ENCODE measurements at places on chromosomes 3 and 15. TPM values are rescaled to one million over a fixed set of nuclear protein-coding genes. Genes with fewer than 3 reads are reported as not detected.
A peak's percentile ranks its signal among the peaks of the same experiment; 100 is the strongest.

- no peak for DNase-seq
These were observed 72.0 kb upstream of the MAP4 start for GRCh38 chr3:48088056-48088748.

GRCh38 chr15:53472883-53473282 lies 286.6 kb downstream of the WDR72 start:
- no peak for DNase-seq

DNA sequence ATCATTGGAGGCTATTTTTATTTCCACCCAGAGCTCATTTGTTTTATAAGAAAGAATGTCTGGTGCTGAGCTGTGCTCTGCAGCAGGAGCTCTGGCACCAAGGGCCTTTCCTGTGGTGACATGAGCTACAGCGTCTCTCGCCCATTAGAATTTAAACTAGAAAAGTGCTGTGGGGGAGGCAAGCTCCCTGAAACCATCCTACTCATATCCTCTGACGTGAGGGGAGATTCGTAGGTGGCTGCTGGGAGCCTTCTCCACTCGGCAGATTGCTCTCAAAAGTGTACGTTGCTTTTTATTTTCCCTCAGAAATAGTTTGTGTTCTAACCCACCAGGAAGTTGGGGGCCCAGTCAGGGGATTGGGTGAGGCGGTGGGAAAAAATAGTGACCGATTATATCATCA lies 76.3 kb upstream of the ARHGEF3 start:
- DNase-seq = no peak

- DNase-seq = peak; percentile 20
These were observed 596 bp downstream of the COL7A1 start for GRCh38 chr3:48594417-48595049.

DNA sequence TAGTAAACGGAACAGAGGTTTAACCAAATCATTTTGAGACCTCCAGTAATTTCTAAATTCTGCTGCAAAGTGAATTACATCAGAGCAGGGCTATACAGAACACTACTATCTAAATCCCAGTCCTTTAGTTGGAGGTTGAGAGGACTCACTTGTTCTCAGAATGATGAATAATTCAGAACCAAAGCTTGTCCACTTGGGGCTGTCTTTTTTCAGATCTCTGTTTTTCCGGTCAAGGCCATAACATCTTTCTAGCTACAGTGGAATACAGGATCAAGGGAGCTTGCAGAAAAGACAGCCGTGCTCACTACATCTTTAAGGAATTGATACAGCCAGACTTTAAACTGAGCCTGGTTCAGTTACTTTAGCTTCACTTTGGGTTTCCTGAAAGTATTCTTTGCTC lies 194.5 kb downstream of the EFHB start:
- DNase-seq = no peak

GRCh38 chr3:12328132-12328836 lies 39.4 kb downstream of the PPARG start:
- no peak for DNase-seq

DNA sequence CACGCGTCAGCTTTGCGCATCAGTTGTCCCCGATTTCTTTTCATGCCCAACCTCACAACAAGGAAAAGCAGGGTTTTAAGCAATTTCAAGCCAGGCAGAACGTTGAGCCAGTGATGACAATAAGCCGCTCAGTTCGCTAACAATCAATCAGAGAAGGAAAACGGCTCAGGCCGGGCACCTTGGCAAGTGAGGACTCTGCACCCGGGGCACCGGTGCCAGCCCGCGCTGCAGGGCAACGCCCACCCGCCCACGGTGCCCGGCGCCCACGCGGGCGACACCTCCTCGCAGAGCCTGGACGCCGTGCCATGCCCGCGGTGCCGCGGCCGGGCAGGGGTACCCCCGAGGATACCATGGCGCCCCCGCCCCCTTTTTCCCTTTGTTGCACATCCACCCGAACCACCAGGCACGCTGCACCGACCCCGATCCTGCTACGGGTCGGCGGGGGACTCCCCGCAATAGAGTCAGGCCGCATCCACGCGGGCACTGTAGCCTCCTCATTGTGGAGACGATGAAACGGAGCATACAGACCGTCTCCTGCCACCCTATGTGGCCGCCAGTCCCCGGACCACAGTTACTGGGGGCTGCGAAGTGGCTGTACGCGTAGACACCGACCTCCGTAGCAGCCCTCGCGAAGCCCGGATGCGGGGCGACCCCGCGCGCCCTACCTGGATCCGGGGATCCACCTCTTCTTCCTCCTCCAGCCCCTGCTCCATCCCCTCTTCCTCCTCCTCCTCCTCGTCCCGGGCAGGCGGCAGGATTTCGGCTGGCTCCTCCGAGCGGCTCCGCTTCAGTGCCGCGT lies 581 bp downstream of the SH3BP5 start:
- peak; percentile 59 for DNase-seq

- DNase-seq = no peak
These were observed 25.3 kb downstream of the FBXO22 start for GRCh38 chr15:75928680-75929608.

- DNase-seq = no peak
These were observed 188.8 kb downstream of the TAFA4 start for GRCh38 chr3:68743521-68743920.

- no peak for DNase-seq
These were observed 1.2 kb downstream of the GABRB3 start for GRCh38 chr15:26771578-26772153.

DNA sequence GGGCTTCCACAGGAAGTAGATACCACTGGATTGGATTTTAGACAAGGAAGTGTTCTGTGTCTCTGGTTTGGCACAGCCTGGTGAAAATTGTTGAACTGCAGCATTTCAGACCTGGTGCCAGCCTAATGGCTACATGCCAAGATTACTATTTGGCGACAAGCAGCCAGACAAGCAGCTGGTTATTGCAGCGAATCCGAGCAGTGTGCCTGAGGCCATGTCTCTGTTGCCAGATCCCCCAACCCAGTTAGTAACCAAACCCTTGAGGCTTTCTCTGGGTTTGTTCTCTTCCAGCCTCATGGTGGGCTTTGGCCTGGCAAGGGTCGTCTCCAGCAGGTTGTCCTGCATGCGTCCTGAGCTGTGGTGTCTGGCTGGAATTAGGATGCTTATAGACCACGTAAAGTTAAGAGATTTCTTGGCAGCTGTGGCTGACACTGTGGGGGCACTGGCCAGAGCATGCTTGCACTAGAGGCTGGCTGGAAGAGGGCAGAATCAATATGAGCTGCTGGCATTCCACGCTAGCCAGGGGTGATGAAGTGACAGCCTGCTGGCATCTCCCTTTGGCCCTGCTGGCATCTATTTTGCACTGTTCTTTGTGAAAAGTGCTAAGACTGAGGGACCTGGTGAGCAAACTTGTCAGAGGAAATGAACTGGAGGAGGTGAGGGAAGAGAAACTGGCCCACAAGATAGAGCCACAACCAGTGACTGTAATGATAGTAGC lies 172.6 kb downstream of the RBMS3 start:
- DNase-seq = no peak

- no peak for DNase-seq
These were observed 57.4 kb downstream of the CDCP1 start for GRCh38 chr3:45088543-45089358.

GRCh38 chr3:156183396-156183795 lies 63.0 kb downstream of the KCNAB1 start:
- no peak for DNase-seq

DNA sequence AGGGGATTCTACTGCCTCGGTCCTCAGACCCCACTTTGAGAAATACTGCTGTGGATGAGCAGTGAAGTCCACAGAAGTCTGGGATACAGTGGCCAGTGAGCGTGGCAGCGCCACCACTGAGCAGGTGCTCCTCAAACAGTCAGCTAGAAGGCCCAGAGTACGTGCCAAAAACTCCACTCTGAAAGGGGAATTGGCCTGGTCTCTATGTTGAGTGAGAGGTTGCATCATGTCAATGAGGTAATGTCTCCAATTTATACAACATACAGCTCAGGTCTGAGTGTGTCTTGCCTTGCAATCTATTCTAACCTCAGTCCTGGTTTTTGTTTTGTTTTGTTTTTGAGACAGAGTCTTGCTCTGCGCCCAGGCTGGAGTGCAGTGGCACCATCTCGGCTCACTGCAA lies 53.3 kb upstream of the ETV5 start:
- no peak for DNase-seq

GRCh38 chr15:51132384-51133139 lies 37.9 kb upstream of the TNFAIP8L3 start:
- DNase-seq = no peak

CRYBG3 gene
- total RNA-seq = 1.00 TPM

TRPM1 gene
- total RNA-seq = not detected

PAK6 gene
- total RNA-seq = 0.64 TPM

TLR9 gene
- total RNA-seq = not detected

KCNMB3 gene
- total RNA-seq = 0.33 TPM

FGF12 gene
- total RNA-seq = not detected

All from CD8-positive, alpha-beta T cell (primary cell).